Upper lobe of right lung (tissue), 1 donor: ENCODE measurements at places on chromosomes 5 and 9.

DNA sequence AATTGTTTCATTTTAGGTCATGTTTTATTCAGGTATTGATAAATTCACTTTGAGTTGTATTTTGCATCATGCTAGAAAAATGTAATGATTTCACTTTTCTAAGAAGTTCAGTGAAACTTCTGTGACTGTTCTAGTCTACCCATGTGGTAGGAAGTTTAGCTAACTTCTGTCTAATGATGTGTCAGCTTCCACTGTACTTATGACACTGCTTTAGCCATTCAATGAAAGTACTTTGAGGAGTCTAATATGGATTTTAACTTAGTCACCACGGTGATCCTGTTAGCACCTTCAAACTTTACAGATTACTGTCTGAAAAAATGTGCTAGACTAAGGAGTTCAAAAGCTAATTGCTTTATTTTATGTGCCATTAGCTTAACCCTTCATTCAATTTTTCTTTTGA is 1510.5 kb upstream of the CDH9 start:
- H3K27me3 ChIP-seq: no peaks in the 10 kb centered on the region
- DNase-seq: no peak
- no peaks in the 10 kb centered on the region for H3K36me3 ChIP-seq
- H3K4me1 ChIP-seq: no peaks in the 10 kb centered on the region

GRCh38 chr5:74978345-74978744 is 74.0 kb downstream of the GCNT4 start:
- H3K27ac ChIP-seq: no peak overlapping the region
- H3K36me3 ChIP-seq: no peaks in the 10 kb centered on the region
- H3K27me3 ChIP-seq: no peaks in the 10 kb centered on the region
- H3K4me3 ChIP-seq: no peak overlapping the region

DNA sequence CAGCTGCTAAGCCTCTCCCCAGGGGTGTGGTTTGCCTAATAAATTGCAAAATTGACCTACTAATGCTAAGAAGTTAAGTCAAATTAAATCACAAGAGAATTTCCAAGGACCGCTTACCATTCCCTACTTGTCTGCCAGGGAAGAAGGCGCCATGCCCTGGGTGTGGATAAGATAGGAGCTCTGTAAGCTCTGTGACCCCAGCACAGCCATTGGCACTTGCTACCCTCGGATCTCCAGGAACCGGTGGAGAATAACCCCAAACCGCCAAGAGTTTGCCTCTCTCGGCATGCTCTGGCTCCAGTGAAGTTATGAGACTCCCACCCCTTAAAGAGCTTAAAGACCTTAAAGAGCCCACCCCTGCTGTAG is 58.9 kb downstream of the NEURL1B start:
- no peaks in the 10 kb centered on the region for H3K27me3 ChIP-seq
- peaks cover 31% of the 10 kb centered on the region for H3K4me1 ChIP-seq
- DNase-seq: no peak
- no peak overlapping the region for H3K27ac ChIP-seq
- H3K36me3 ChIP-seq: no peaks in the 10 kb centered on the region
- H3K4me3 ChIP-seq: no peak overlapping the region

DNA sequence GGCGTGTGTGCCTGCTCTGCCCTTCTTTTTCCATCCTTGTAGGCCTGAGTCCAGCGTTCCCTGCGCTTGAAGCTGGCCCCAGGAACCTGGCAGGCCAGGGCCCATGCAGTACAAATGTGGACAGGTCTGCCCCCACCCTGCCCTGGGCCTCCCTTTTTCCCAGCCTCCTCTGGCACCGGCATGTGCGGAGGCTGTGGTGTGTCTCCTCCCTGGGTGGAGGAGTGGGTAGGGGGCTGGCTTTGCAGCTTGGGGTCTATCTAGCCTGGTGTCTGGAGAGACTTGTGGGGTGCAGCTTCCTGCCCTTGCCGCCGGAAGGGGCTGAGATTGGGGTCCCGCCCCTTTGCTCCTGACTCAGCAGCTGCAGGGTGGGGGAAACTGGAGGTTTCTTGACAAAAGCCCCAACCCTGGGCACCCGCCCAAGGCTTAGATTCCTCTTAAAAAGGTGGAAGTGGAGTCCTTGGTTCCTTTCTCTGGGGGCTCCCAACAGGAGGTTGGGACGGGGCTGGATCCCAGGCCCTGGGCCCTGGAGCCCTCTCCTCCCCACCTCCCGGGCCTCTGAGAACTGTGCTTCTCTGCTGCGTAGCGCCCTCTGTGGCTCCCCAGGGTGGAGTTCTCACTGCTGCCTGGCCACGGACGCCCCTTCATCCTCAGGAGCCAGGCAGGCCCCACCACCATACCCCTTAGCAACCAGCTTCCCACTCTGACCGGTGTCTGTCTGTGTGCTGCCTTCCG is 18.0 kb downstream of the RXRA start:
- no peaks in the 10 kb centered on the region for H3K27me3 ChIP-seq
- peak overlapping the region; percentile 58 for H3K27ac ChIP-seq
- no peak overlapping the region for H3K4me3 ChIP-seq
- DNase-seq: no peak
- peaks cover 79% of the 10 kb centered on the region for H3K4me1 ChIP-seq

DNA sequence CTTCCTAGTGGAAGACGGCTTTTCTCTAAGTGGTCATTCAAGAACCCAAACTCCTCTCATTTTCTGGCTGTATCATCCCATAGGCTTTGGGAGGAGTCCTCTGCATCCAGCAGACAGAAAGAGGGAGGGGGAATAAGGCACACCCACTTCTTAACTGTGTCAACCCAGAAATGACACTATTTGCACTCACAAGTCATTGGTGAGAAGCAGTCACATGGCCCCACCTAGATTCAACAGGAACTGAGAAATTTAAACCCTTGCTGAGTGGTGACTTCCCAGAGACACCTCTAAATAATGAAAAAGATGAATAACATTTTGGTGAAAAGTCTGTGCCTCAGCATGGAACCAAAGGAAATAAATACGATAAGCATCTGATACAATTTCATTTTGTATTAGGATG is 120.0 kb downstream of the MCTP1 start:
- no peak for DNase-seq
- H3K36me3 ChIP-seq: no peaks in the 10 kb centered on the region
- no peaks in the 10 kb centered on the region for H3K27me3 ChIP-seq
- H3K4me1 ChIP-seq: no peaks in the 10 kb centered on the region

DNA sequence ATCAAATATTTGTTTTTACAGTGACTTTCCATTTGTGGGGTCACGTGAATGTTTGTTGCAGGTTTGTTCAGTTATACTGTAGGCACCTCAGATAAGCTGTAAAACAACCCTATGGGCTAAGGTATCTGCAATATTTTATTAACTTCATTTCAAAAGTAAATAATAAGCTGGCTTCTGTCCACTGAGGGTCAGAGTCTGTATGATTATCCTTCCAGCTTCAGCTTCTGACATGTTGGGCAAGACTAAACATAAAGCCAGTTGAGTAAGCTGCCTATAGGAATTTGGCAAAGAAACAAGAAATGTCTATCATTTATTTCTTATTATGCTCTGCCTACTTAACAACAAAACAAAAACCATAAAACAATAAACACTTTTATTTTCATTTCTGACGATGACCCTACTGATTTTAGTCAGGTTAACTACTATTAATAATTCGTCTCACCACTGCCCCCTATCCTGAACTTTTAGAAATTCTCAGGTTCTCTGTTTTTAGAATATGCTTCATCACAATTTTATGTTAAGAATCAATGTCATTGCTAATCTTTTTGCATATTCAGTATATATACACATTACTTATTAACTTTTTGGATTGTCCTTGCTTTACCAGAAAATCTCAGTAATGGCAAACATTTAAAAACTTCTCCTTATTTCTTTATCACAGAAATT is 413.6 kb upstream of the ADAMTSL1 start:
- DNase-seq: no peak
- H3K4me1 ChIP-seq: no peaks in the 10 kb centered on the region
- no peak overlapping the region for H3K4me3 ChIP-seq
- no peak overlapping the region for H3K27ac ChIP-seq
- H3K36me3 ChIP-seq: no peaks in the 10 kb centered on the region
- H3K27me3 ChIP-seq: no peaks in the 10 kb centered on the region

DNA sequence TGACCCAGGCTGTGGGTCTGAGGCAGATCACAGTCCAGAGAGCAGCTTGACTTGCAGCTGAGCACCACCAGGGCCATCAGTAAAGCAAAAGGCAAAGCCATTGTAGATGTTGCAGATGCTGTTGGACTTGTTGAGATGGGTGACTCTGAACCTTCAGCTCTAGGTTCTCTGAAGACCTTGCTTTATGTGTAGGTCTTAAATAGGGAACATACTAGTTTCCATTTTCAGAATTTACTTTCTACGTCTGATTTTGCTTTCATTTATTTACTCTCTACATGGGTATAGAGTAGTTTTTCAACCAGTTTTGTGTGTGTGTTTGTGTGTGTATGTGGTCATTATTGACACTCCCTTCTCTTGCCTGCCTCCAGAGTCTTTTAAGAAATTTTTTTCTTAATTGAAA is at the start of gene IFNA6:
IFNA6 (minus strand) TSS at position 101 of the 400 bp plus-strand sequence; CDS start at position 101, 0 bp downstream.
- DNase-seq: no peak
- no peaks in the 10 kb centered on the region for H3K27me3 ChIP-seq
- H3K36me3 ChIP-seq: no peaks in the 10 kb centered on the region
- no peak within 1 kb of the TSS for H3K27ac ChIP-seq
- no peaks in the 10 kb centered on the region for H3K4me1 ChIP-seq

GRCh38 chr5:83392766-83393503 is 78.6 kb upstream of the VCAN start:
- H3K27me3 ChIP-seq: no peaks in the 10 kb centered on the region
- DNase-seq: no peak
- H3K4me3 ChIP-seq: no peak overlapping the region
- H3K27ac ChIP-seq: no peak overlapping the region
- no peaks in the 10 kb centered on the region for H3K36me3 ChIP-seq

GRCh38 chr9:131865446-131866195 is 125.7 kb upstream of the RAPGEF1 start:
- H3K36me3 ChIP-seq: peaks cover 16% of the 10 kb centered on the region
- H3K27me3 ChIP-seq: no peaks in the 10 kb centered on the region
- peaks cover 4% of the 10 kb centered on the region for H3K4me1 ChIP-seq
- no peak overlapping the region for H3K4me3 ChIP-seq
- no peak overlapping the region for H3K27ac ChIP-seq

DNA sequence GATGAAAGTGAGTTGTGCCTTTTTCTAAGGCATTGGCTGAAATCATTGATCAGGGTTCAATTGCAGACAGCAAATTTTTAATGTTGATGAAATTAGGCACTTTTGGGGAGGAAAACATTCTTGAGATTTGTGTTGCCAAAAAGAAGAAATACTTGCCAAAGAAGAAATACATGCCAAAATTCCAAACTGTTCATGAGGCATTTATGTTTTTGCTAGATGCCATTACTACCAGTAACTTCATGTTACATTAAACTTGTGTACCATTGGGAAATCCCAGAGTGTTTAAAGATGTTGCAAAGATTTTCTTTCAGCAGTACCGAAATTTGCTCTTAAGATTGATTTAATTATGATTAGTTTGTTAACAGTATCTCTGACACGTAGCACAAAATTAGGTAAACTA is 7.0 kb downstream of the XRCC4 start:
- H3K4me3 ChIP-seq: no peak overlapping the region
- DNase-seq: no peak
- H3K27me3 ChIP-seq: no peaks in the 10 kb centered on the region
- H3K27ac ChIP-seq: no peak overlapping the region
- no peaks in the 10 kb centered on the region for H3K4me1 ChIP-seq
- H3K36me3 ChIP-seq: no peaks in the 10 kb centered on the region

DNA sequence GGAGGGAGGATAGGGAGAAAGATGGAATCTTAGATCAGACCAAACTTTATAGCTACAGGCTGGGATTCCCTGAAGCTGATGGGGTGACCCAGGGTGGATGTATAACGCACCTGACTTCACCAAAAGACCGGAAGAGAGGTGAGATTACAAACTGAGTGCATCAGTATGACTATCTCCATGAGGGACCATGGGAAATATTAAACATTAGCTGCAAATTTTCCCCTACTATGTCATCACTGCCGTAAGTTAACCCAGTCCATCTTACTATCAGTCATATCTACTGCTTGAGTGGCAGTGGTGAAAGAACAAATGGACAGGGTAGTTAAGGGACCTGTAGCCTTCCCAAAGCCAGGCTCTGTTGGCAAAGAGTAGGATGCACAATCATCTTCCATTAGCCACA is 368.3 kb downstream of the EFNA5 start:
- no peak overlapping the region for H3K27ac ChIP-seq
- H3K36me3 ChIP-seq: no peaks in the 10 kb centered on the region
- no peak for DNase-seq

- H3K27me3 ChIP-seq: no peaks in the 10 kb centered on the region
- no peak overlapping the region for H3K4me3 ChIP-seq
- H3K36me3 ChIP-seq: no peaks in the 10 kb centered on the region
- no peak for DNase-seq
Observed at GRCh38 chr5:166178411-166179080, 2112.9 kb upstream of the WWC1 start.

- no peak for DNase-seq
- H3K4me1 ChIP-seq: peaks cover 44% of the 10 kb centered on the region
- no peaks in the 10 kb centered on the region for H3K36me3 ChIP-seq
- H3K27me3 ChIP-seq: no peaks in the 10 kb centered on the region
Observed at GRCh38 chr9:126375386-126375785, 48.8 kb downstream of the MVB12B start.

GRCh38 chr9:96136992-96137670 is 164.8 kb downstream of the HSD17B3 start:
- H3K4me1 ChIP-seq: peaks cover 20% of the 10 kb centered on the region
- H3K27ac ChIP-seq: peak overlapping the region; percentile 73
- H3K27me3 ChIP-seq: no peaks in the 10 kb centered on the region
- H3K4me3 ChIP-seq: peak overlapping the region; percentile 23

- no peak overlapping the region for H3K4me3 ChIP-seq
- H3K4me1 ChIP-seq: no peaks in the 10 kb centered on the region
- no peak overlapping the region for H3K27ac ChIP-seq
- no peaks in the 10 kb centered on the region for H3K27me3 ChIP-seq
- no peaks in the 10 kb centered on the region for H3K36me3 ChIP-seq
Observed at GRCh38 chr9:26163931-26164330, 485.7 kb upstream of the TUSC1 start.

- no peaks in the 10 kb centered on the region for H3K27me3 ChIP-seq
- no peaks in the 10 kb centered on the region for H3K36me3 ChIP-seq
- H3K27ac ChIP-seq: no peak overlapping the region
- no peak overlapping the region for H3K4me3 ChIP-seq
- DNase-seq: no peak
- no peaks in the 10 kb centered on the region for H3K4me1 ChIP-seq
Observed at GRCh38 chr5:174094857-174095606, 49.5 kb downstream of the NSG2 start.

DNA sequence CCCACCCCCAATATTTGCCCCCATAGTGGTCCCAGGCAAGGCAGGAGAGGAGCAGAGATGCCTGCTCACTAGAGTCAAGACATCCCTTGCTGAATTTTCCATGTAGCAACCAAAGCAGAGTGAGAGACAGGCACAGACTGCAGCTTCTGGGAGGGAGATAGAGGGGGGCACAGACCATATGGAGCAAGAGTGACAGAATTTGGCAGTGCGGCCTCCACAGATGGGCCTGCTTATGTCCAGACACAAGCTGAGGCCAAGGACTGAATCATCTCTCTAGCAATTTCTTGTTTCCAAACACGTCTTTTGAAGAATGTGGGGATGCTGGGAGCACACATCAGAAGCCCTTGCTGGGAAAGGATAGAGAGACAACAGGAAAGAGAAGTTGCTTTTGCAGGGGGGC is 53.0 kb upstream of the ALDH1B1 start:
- H3K4me3 ChIP-seq: no peak overlapping the region
- no peak overlapping the region for H3K27ac ChIP-seq
- no peaks in the 10 kb centered on the region for H3K27me3 ChIP-seq
- no peaks in the 10 kb centered on the region for H3K4me1 ChIP-seq
- no peak for DNase-seq
- no peaks in the 10 kb centered on the region for H3K36me3 ChIP-seq
